Type B pancreatic cell (in vitro differentiated cells): ENCODE measurements at places on chromosomes 3 and 15. TPM values are rescaled to one million over a fixed set of nuclear protein-coding genes. Genes with fewer than 3 reads are reported as not detected.

Gene ZPLD1
- total RNA-seq = 1.5 and 10.0 TPM in 2 replicates

DNA sequence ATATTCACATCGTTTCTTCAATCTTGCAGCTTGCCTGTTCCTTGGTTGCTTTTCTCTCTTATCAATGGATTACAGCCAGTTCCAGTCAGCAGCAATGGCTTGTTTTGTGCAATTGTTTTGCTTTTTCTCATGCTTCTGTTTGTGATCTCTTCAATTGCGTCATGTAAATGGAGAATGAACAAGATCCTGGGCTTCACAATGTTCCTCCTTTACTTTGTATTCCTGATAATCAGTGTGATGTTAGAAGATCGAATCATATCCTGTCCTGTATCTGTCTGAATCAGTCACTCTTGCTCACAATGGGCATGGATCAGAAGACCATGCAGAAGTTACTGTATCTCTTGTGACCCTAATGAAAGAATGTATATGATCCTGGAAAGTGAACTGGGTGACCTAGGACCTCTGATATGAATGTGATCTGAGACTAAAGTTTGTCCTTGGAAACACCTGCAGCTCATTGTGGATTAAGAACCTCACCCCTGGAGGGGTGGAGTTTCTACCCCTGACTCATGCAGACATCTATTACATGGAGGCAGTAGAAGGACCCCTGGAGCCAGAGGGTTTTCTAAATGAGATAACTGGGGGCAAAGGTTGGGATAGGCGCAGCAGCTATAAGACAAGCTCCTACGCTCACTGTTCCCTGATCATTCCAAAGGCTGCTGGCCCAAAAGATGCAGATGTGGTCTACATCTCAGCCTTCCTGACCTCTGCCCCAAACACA lies 32.2 kb downstream of the SLC24A1 start:
- H3K27me3 ChIP-seq = no peaks in the 10 kb centered on the region
- DNase-seq = no peak
- no peak overlapping the region for H3K27ac ChIP-seq
- no peak overlapping the region for H3K4me3 ChIP-seq

DNA sequence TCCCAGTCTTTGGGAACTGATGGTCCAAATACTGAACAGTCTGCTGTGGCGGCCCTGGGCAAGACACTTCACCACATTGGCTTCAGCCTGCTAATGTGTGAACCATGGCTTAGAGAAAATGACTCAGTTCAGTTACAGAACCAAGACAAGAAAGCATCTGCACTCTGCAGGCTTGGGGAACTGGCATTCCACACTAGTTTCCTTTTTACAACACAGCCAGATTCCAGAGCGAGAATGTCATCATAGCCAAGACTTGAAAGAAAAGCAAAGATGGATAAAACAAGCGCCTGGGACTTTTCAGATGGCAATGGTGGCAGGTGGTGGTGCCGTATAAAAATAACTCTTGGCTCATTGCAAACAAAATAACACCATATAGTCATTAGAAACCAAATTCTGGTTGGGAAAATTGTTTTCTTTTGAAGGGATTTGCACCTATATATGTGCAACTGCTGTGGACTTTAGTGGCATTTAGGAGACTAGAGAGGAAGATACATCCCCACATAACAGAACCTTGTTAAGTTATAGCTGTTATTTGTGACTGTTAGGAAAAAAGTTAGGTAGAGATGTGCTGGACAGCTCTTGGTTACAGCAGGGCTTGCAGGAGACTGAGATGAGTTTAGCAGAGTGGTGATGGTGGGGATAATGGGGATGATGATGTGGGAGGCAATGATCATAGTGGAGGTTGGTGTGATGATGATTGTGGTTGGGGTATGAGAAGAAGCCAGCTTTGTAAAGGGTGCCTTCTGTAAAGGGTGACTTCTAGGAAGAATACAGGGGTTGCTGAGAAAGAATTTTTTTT lies 273.6 kb downstream of the THRB start:
- no peak overlapping the region for H3K4me3 ChIP-seq
- peaks cover 4% of the 10 kb centered on the region for H3K36me3 ChIP-seq
- H3K4me1 ChIP-seq = peaks cover 35% of the 10 kb centered on the region

Gene CCR3
- 0.14 TPM in 1 of 2 replicates, not detected in the other for total RNA-seq

Gene OTOL1
- total RNA-seq = 1.2 TPM in 1 of 2 replicates, not detected in the other

Gene ZDHHC23
- 8.1 and 8.5 TPM in 2 replicates for total RNA-seq

DNA sequence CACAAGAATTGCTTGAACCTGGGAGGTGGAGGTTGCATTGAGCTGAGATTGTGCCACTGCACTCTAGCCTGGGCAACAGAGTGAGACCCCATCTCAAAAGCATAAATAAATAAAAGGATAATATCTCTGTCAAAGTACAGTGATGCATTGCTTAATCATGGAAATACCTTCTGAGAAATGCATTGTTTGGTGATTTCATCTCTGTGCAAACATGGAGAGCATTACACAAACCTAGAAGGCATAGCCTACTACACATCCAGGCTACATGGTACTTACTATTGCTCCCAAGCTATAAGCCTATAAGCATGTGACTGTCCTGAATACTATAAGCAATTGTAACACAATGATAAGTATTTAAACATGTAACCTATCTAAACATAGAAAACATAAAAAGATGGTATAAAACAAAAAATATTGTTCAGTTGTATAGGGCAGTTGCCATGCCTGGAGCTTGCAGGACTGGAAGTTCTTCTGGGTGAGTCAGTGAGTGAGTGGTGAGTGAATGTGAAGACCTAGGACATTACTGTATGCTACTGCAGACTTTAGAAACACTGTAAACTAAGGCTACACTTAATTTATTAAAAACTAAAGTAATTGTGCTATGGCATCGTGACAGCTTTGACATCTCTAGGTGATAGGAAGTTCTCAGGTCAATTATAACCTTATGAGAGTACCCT lies 93.6 kb upstream of the SNRPN start:
- H3K27me3 ChIP-seq = peaks cover 4% of the 10 kb centered on the region
- H3K4me3 ChIP-seq = no peak overlapping the region
- no peaks in the 10 kb centered on the region for H3K36me3 ChIP-seq

GRCh38 chr3:149252272-149252671 lies 30.6 kb upstream of the CP start:
- H3K4me1 ChIP-seq = peaks cover 12% of the 10 kb centered on the region
- no peak overlapping the region for H3K4me3 ChIP-seq
- no peaks in the 10 kb centered on the region for H3K27me3 ChIP-seq
- no peak overlapping the region for H3K27ac ChIP-seq
- H3K36me3 ChIP-seq = no peaks in the 10 kb centered on the region

DNA sequence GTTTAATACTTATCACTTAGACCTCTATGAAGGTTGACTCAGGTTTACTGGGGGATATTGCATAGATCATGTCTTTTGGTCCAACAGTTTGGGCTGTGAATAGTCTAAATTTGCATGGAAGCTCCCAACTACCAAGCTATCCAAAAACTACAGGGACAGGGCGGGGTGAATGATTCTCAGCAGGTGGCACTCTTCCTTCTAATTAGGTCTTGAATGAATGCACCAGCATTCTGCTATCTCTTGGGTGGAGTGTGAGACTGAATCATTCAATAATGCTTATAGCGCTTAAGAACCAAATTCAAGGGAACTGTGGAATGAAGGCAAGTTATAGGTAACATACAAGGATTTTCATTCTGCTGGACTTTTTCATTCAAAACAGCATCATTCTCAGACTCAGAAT lies 346.3 kb downstream of the TIGIT start:
- H3K4me1 ChIP-seq = no peaks in the 10 kb centered on the region
- no peak overlapping the region for H3K4me3 ChIP-seq
- peaks cover 4% of the 10 kb centered on the region for H3K36me3 ChIP-seq
- H3K27me3 ChIP-seq = no peaks in the 10 kb centered on the region
- no peak for DNase-seq

- DNase-seq = no peak
- peak overlapping the region; percentile 96 for H3K4me3 ChIP-seq
- H3K4me1 ChIP-seq = peaks cover 39% of the 10 kb centered on the region
- H3K36me3 ChIP-seq = peaks cover 3% of the 10 kb centered on the region
Observed at GRCh38 chr3:48555231-48555948, 1.2 kb downstream of the PFKFB4 start.

- no peaks in the 10 kb centered on the region for H3K36me3 ChIP-seq
- DNase-seq = no peak
- no peak overlapping the region for H3K4me3 ChIP-seq
- no peaks in the 10 kb centered on the region for H3K27me3 ChIP-seq
- no peak overlapping the region for H3K27ac ChIP-seq
- H3K4me1 ChIP-seq = no peaks in the 10 kb centered on the region
Observed at GRCh38 chr3:5036858-5037257, 57.6 kb downstream of the BHLHE40 start.

Gene CSPG5
- 1.2 and 2.1 TPM in 2 replicates for total RNA-seq

Gene ZNF80
- not detected in 2 replicates for total RNA-seq

DNA sequence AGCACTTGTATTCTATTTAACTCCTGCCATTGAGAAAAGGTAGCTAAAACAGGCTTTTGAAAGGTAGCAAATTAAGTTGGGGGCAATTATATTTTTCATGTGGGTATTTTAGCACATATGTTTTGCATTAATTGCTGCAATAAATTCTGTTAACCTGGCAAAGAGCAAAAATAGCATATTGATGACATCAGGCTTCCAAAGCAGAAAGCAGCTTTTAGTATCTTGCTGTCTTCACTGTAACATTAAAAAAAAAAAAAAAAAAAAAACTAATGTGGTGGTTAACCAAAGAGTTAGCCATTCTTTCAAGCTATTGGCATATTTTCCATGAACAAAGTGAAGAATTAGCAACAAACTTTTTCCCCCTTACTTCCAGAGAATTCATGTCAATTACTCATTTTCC lies 9.1 kb downstream of the EPHA3 start:
- peaks cover 14% of the 10 kb centered on the region for H3K4me1 ChIP-seq
- H3K27me3 ChIP-seq = peaks cover 43% of the 10 kb centered on the region
- DNase-seq = no peak
- H3K4me3 ChIP-seq = no peak overlapping the region
- no peaks in the 10 kb centered on the region for H3K36me3 ChIP-seq

GRCh38 chr3:71659864-71660591 lies 65.2 kb downstream of the EIF4E3 start:
- no peak for DNase-seq
- no peaks in the 10 kb centered on the region for H3K36me3 ChIP-seq
- H3K4me1 ChIP-seq = peaks cover 24% of the 10 kb centered on the region
- no peak overlapping the region for H3K27ac ChIP-seq

Gene RLBP1
- total RNA-seq = not detected in 2 replicates

DNA sequence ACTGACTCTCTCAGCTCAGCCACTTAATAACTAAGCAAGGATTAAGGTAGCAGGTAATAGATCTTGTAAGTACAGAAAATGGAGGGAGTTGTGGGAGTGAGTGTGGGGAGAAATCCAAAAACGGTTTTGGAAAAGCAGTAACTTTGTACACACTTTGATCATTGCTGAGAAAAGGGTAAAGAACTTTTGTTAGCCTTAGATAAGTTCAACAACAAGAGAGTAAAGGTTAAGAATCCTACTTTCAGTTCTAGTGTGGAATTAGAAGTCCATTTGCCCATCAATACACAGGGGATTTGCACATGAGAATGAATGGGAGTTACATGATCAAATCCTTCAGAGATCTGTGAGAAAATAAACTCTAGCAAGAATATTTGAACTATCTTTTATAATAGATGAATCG lies 528.7 kb downstream of the SOX2 start:
- no peak overlapping the region for H3K27ac ChIP-seq
- H3K4me1 ChIP-seq = peaks cover 14% of the 10 kb centered on the region
- H3K4me3 ChIP-seq = peak overlapping the region; percentile 53
- no peaks in the 10 kb centered on the region for H3K27me3 ChIP-seq

Gene SCAMP5
- 38.1 and 41.8 TPM in 2 replicates for total RNA-seq

DNA sequence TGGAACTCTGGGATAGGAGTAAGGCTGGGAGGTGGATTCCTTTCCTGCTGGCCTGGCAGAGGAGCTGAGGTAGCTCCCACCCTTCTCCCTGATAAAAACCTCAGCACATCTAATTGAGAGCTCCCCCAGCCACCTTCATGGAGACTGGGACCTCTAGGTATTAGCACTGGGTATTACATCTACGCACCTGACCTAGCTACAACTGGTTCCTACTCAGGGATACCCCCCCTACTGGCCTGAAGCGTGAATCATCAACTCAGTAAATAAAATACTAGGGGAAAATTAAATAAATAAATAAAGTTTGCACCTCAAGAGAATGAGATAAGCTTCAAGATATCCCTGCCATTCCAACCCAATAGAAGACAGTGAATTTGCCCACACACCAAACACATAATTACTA lies 140.4 kb downstream of the NEK10 start:
- no peaks in the 10 kb centered on the region for H3K4me1 ChIP-seq
- no peaks in the 10 kb centered on the region for H3K36me3 ChIP-seq
- H3K4me3 ChIP-seq = no peak overlapping the region
- no peak overlapping the region for H3K27ac ChIP-seq

Gene SAMMSON
- not detected in 2 replicates for total RNA-seq

Gene SLC24A5
- total RNA-seq = 1.3 TPM in 1 of 2 replicates, not detected in the other

Gene SOX14
- 0.29 and 0.62 TPM in 2 replicates for total RNA-seq

Gene CHRNA5
- 2.3 and 11.5 TPM in 2 replicates for total RNA-seq

Gene PGBD4
- total RNA-seq = 2.2 and 2.4 TPM in 2 replicates

DNA sequence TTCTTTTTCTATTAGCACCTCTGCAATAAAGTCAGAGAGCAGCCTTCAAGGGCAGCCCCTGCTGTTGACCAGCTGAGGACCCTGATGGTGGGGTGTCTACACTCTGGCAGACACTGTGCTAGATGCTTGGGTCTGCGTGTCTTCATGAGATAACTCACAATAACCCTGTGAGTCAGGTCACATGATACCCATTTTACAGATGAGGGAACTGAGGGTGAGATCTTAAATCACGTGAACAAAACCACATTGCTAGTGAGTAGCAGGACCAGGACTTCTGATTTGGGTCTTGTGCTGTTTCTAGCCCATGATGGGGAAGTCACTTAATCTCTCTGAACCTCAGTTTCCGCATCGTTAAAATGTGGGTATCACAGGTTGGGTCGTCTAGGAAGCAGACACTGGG lies 118.5 kb upstream of the LIPC start:
- no peaks in the 10 kb centered on the region for H3K36me3 ChIP-seq
- DNase-seq = no peak
- H3K4me3 ChIP-seq = no peak overlapping the region
- no peak overlapping the region for H3K27ac ChIP-seq

DNA sequence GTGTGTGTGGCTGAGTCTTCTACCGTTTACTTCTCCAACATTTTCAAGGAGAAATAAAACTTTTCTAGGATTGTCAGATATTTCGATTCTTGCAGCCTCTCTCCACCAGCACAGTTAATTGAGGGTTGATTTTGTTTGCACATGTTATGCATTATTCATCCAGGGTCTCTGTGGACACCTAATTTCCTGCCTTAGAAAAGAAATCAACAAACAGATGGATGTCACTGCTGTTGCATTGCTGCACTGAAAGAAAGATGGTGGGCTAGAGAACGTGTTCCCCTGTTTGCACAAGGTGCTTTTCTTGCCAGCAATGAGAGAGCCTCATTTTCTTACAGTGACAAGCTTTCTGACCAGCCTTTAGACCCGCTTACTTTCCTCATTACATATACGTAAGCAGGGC lies 150.0 kb downstream of the CLSTN2 start:
- H3K4me1 ChIP-seq = no peaks in the 10 kb centered on the region
- H3K36me3 ChIP-seq = no peaks in the 10 kb centered on the region
- no peak for DNase-seq
- no peak overlapping the region for H3K27ac ChIP-seq
- H3K4me3 ChIP-seq = no peak overlapping the region
- peaks cover 7% of the 10 kb centered on the region for H3K27me3 ChIP-seq

Gene WDR72
- 2.0 and 6.9 TPM in 2 replicates for total RNA-seq
